ENCODE measurements at places on chromosomes 1 and 21.
A peak's percentile ranks its signal among the peaks of the same experiment; 100 is the strongest.

GRCh38 chr1:40476924-40477677 lies at the start of gene ZFP69:
TSS of gene ZFP69 (plus strand) at chr1:40477290. CDS start at chr1:40479362, 2,072 bp downstream.
- DNase-seq: peak; percentile 85

GRCh38 chr1:3908886-3909517 lies 8.9 kb upstream of the C1orf174 start:
- DNase-seq: peak; percentile 36

DNA sequence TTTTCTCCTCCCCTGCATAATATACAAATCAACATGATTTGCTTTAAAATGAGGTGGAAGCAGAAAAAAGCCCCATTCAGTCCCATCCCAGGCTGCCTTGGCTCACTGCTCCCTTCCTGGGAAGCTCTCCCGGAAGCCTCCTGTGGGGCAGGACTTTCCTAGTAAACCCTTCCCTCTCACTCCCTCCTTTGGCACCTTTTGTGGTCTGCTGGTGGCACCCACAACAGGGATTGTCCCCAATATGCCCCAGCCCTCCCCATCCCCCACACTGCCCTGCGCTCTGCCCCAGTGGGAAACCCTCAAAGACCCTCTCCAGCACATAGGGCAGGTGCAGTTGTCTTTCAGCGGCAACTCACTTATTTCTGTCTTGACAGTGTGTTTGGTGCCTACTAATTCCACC lies 1.8 kb upstream of the TMPRSS2 start:
- no peak for DNase-seq

- DNase-seq: peak; percentile 54
Measured at GRCh38 chr1:101420406-101420805, 183.6 kb downstream of the S1PR1 start.

DNA sequence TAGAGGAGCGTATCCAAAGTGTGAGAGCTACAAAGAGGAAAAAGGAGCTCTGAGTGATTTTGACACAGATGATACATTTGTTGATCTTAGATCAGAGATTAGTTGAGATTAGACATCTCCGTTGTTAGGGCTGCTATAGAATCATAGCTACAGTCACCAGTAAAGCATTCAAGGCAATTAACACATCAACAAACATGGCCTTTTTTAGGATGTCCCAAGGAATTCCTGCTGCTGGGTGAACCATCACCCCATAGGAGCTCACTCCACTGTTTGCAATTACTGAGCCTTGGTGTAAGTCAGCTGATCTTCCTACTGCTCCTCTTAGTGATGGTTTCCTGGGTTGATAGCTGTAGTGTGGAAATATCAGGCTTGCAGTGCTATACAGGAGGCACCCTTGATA lies 6.7 kb upstream of the RSRP1 start:
- DNase-seq: no peak

- DNase-seq: no peak
Measured at GRCh38 chr1:45619149-45619921, 4.5 kb downstream of the CCDC17 start.

GRCh38 chr1:92921031-92922023 lies 39.9 kb downstream of the DIPK1A start:
- no peak for DNase-seq

DNA sequence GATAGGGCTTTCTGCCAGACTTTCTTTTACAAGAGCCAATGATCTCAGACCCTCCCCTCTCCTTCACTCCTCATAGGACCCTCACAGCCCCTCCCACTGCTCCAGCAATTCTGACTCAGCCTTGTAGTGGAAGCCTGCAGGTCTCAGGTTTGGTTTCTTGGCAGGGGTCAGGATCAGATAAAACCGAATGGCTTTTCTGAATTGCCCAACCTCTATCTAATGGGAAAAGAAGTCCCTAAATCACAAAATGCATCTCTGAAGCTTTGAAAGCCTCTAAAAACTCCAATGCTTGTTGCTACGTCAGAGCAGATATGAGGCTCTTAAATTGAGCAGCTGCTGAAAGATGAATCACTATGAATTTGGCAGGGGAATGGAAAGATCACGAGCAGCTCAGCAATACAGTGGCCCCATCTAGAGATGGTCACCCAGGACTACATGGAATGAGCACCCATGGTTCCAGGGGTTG lies 74.5 kb downstream of the NID1 start:
- no peak for DNase-seq

- DNase-seq: no peak
Measured at GRCh38 chr21:17631195-17631594, 18.5 kb upstream of the BTG3 start.

- DNase-seq: no peak
Measured at GRCh38 chr1:223304931-223305330, 59.0 kb downstream of the SUSD4 start.

- DNase-seq: no peak
Measured at GRCh38 chr21:43919871-43920801, 55.1 kb downstream of the AGPAT3 start.

- DNase-seq: no peak
Measured at GRCh38 chr1:31576743-31577455, 584 bp downstream of the TINAGL1 start.

- peak; percentile 7 for DNase-seq
Measured at GRCh38 chr1:51154776-51155175, 52.7 kb downstream of the C1orf185 start.

GRCh38 chr1:239268007-239268406 lies 118.4 kb upstream of the CHRM3 start:
- no peak for DNase-seq

GRCh38 chr21:25563361-25564116 lies 43.7 kb downstream of the MRPL39 start:
- DNase-seq: peak; percentile 65

DNA sequence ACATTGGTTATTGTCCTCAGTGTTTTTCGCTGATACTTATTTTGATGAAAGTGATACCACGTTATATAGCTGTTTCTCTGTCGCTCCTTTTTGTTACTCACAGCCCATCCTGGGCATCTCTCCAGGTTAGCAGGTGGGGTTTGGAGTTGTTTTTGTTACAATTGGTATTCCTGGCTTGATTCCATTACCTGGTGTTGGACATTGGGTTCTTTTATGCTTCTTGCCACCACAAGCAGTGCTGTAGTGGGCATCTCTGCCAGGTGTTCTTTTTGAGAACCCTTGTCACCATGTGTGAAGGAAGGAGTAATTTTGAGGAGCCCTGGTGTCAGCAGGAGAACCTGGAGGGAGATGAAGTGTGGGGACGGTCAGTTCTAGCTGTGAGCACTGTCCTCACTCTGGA lies 47.5 kb upstream of the PWP2 start:
- DNase-seq: no peak

DNA sequence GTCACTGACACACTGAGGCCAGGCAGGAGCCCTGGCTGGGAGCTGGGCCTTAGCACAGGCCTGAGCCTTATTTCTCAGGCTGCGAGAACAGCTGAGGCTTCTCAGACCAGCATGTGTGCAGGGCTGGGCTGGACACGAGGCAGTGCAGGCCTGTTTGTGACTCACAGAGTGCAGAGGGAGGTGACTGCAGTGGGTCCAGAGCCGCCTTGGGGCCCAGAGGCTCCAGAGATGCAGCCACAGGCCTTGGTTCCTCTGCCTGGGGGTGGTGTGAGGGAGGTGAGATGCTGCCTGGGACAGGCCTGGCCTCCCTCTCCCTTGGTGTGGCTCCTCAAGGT lies 61.2 kb upstream of the ETV3 start:
- no peak for DNase-seq
